Endothelial cell of umbilical vein (primary cell): ENCODE measurements at places on chromosomes 4 and X. TPM values are rescaled to one million over a fixed set of nuclear protein-coding genes. Genes with fewer than 3 reads are reported as not detected.
A peak's percentile ranks its signal among the peaks of the same experiment; 100 is the strongest.

The ADGRG4 gene
- 0.04 and 0.05 TPM in 2 replicates for total RNA-seq

DNA sequence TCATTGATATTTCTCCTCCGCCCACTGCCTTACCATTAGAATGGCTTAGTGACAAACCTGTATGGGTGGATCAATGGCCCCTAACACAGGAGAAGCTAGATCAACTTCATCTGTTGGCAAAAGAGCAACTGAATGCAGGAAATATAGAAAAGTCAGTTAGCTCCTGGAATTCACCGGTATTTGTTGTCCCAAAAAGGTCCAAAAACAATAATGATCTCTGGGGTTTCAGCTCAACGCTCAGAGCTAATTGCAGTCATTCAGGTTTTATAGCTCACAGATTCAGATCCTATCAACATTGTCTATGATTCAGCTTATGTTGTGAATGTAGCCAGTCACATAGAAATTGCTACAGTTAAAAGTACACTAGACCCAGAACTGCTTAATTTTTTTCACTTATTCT lies 124.0 kb upstream of the ZCCHC13 start:
- no peaks in the 10 kb centered on the region for H3K4me1 ChIP-seq
- no peak for DNase-seq
- no peak overlapping the region for H3K27ac ChIP-seq
- H3K36me3 ChIP-seq: no peaks in the 10 kb centered on the region
- no peak overlapping the region for H3K4me3 ChIP-seq
- no peaks in the 10 kb centered on the region for H3K27me3 ChIP-seq

The IL1RAPL2 gene
- not detected in 2 replicates for total RNA-seq

GRCh38 chr4:129929052-129929451 lies 833.1 kb downstream of the C4orf33 start:
- H3K4me3 ChIP-seq: no peak overlapping the region
- no peaks in the 10 kb centered on the region for H3K36me3 ChIP-seq
- H3K4me1 ChIP-seq: no peaks in the 10 kb centered on the region
- DNase-seq: peak; percentile 5
- H3K27ac ChIP-seq: no peak overlapping the region
- H3K27me3 ChIP-seq: no peaks in the 10 kb centered on the region

- H3K4me3 ChIP-seq: peak within 1 kb of the TSS; percentile 24
- DNase-seq: peak; percentile 54
- peaks cover 60% of the 10 kb centered on the region for H3K27me3 ChIP-seq
- H3K36me3 ChIP-seq: no peaks in the 10 kb centered on the region
These were observed at the start of gene PCDH19 for GRCh38 chrX:100409610-100410590. PCDH19 (minus strand) TSS chrX:100410273; CDS start chrX:100408597, 1,676 bp downstream.

GRCh38 chrX:37666516-37666915 lies 19.1 kb upstream of the XK start:
- H3K27ac ChIP-seq: no peak overlapping the region
- H3K4me1 ChIP-seq: no peaks in the 10 kb centered on the region
- peak; percentile 9 for DNase-seq
- H3K27me3 ChIP-seq: no peaks in the 10 kb centered on the region

DNA sequence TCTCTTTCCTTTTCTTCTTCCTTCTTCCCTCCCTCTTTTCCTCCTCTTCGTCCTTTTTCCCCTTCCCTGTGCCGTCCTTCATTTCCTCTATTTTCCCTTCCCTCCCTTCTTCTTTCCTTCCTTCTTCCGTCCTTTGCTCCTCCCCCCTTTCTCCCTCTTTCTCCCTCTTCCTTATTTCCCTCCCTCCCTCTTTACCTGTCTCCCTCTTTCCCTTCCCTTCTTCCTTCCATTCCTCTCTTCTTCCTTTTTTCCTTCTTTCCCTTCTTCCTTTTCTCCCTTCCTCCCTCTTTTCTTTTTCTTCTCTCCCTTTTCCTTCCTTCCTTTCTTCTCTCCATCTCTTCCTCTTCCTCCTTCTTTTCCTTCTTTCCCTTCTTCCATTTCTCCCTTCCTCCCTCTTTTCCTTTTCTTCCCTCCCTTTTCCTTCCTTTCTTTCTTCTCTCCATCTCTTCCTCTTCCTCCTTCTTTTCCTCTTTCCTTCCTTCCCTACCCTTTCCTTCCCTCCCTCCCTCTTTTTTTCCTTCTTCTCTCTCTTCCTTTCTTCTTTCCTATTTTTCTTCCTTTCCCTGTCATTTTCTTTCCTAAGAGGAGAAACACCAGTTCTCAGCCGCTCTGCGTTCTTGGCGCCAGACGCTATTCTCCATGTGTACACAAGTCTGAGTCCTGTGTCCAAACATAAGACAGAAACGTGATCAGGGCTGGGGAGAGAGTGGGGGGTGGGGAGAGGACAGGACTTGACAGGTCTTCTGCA lies 597.1 kb downstream of the MID1IP1 start:
- no peak overlapping the region for H3K27ac ChIP-seq
- no peak for DNase-seq
- no peaks in the 10 kb centered on the region for H3K4me1 ChIP-seq
- H3K4me3 ChIP-seq: no peak overlapping the region
- no peaks in the 10 kb centered on the region for H3K36me3 ChIP-seq

The BRS3 gene
- total RNA-seq: not detected in 2 replicates

The PPP1R3F gene
- 2.1 and 2.5 TPM in 2 replicates for total RNA-seq

DNA sequence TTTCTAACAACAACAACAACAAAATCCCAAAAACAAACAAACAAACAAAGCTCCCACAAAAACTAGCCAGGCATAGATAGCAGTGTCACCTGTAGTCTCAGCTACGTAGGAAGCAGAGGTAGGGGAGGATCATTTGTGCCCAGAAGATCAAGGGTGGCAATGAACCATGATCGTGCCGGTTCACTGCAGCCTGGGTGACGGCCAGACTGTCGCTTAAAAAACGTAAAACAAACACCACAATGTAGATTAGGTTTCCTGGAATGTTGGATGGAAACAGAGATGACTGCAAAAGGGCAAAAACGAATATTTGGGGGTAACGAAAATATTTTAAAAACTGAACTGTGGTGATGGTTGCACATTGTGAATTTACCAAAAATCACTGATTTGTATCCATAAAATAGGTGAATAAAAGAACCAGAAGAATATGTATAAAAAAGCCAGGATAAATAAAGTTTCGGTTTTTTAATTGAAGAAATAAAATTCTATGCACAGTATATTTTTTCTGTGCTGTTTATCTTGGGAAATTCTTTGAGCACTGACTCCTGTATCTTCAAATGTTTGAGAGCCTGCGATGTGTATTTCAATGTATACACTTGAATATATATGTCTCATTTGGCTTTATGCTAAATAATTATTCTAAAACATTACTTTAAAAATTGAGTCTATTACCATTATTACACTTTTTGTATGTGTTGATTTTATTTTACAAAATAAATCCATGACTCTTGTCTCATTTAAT lies 1477.0 kb downstream of the PCDH7 start:
- H3K36me3 ChIP-seq: no peaks in the 10 kb centered on the region
- H3K27me3 ChIP-seq: no peaks in the 10 kb centered on the region
- DNase-seq: no peak
- H3K4me1 ChIP-seq: peaks cover 5% of the 10 kb centered on the region

DNA sequence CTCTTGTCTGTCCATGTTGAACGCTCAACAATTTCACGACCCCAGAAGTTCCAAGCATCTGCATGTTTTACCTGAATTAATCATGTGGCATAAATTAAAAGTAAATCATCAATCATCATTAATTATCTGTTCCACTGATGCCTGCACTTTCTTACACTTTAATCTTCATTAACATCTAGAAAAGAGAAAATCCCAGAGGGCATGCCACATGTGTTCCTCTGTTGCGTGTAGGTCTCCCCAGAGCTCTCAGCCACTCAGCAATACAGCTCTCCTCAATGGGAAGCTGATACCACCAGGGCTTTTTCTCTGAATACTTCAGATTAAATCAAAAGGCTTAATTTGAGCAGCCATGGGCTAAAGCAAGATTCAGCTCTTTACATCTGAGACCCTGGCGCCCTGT lies 722.4 kb upstream of the TENM3 start:
- no peaks in the 10 kb centered on the region for H3K4me1 ChIP-seq
- H3K27ac ChIP-seq: no peak overlapping the region
- no peaks in the 10 kb centered on the region for H3K36me3 ChIP-seq
- H3K27me3 ChIP-seq: no peaks in the 10 kb centered on the region

The EXOC1L gene
- total RNA-seq: not detected in 2 replicates

DNA sequence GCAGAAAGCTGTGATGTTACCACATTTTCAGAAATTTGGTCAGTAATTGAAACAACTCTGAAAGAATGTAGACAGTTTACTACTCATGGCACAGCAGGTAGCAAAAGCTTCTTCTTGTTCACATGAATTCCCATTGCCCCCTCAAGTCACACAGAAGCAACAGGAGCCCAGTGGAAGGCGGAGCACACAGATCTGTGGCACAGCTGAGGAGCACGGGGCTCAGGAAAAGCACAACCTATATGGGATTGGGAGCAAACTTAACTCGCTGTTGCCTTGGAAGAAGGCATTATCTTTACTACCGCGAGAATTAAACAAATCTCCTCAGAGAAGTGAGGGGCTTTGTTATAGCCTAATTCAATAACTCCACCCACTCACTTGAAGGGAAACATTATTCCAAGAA lies 358.5 kb downstream of the SPOCK3 start:
- H3K4me3 ChIP-seq: no peak overlapping the region
- no peaks in the 10 kb centered on the region for H3K36me3 ChIP-seq
- no peak for DNase-seq
- no peaks in the 10 kb centered on the region for H3K27me3 ChIP-seq

The MAGED4 gene
- total RNA-seq: 9.1 and 25.3 TPM in 2 replicates

The CCDC110 gene
- 0.28 and 0.71 TPM in 2 replicates for total RNA-seq

DNA sequence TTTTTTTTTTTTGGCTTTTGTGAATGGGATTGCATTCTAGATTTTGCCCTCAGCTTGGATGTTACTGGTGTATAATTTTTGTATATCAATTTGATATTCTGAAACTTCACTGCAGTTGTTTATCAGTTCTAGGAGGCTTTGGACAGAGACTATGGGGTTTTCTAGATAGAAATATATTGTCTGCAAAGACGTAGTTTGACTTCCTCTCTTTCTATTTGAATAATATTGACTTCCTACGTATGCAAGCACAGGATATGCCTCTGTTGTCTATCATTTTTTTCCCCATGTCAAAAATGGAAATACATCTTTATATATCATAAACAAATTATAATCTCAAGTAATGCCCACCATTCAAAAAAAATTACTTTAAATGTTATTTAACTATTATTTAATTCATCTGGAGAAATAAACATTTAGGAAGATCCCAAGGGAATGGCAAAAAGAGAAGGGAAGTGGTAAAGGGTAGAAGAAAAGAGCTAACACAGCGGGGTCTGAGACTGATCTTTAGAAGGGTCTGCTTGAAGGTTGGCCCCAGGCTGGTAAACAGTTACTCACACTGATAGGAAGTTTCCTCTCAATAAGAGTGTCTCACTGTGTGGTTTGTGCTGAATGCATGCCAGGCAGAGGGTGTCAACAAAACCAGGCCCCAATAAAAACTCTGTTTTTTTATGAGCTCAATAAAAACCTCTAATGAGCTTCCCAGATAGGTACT lies 35.7 kb downstream of the ZNF518B start:
- no peaks in the 10 kb centered on the region for H3K36me3 ChIP-seq
- DNase-seq: peak; percentile 17
- H3K27me3 ChIP-seq: no peaks in the 10 kb centered on the region
- H3K4me1 ChIP-seq: no peaks in the 10 kb centered on the region
- no peak overlapping the region for H3K27ac ChIP-seq

- no peaks in the 10 kb centered on the region for H3K4me1 ChIP-seq
- peaks cover 18% of the 10 kb centered on the region for H3K27me3 ChIP-seq
- DNase-seq: no peak
- H3K27ac ChIP-seq: no peak overlapping the region
These were observed 616 bp upstream of the KLHL34 start for GRCh38 chrX:21658746-21659145.

- no peak for DNase-seq
- H3K27me3 ChIP-seq: no peaks in the 10 kb centered on the region
- no peak overlapping the region for H3K4me3 ChIP-seq
- H3K36me3 ChIP-seq: no peaks in the 10 kb centered on the region
- H3K27ac ChIP-seq: no peak overlapping the region
These were observed 214.3 kb downstream of the RASL11B start for GRCh38 chr4:53076374-53076958.

- H3K4me3 ChIP-seq: no peak overlapping the region
- peaks cover 7% of the 10 kb centered on the region for H3K4me1 ChIP-seq
- no peak overlapping the region for H3K27ac ChIP-seq
- H3K36me3 ChIP-seq: no peaks in the 10 kb centered on the region
These were observed 5.1 kb downstream of the STARD8 start for GRCh38 chrX:68652326-68653170.

The SLC2A9 gene
- 1.5 and 1.6 TPM in 2 replicates for total RNA-seq

The C4orf50 gene
- not detected in 2 replicates for total RNA-seq

- H3K4me1 ChIP-seq: peaks cover 16% of the 10 kb centered on the region
- H3K4me3 ChIP-seq: no peak overlapping the region
- H3K36me3 ChIP-seq: no peaks in the 10 kb centered on the region
- H3K27ac ChIP-seq: no peak overlapping the region
- no peaks in the 10 kb centered on the region for H3K27me3 ChIP-seq
These were observed 52.5 kb downstream of the CASP3 start for GRCh38 chr4:184596617-184597185.

DNA sequence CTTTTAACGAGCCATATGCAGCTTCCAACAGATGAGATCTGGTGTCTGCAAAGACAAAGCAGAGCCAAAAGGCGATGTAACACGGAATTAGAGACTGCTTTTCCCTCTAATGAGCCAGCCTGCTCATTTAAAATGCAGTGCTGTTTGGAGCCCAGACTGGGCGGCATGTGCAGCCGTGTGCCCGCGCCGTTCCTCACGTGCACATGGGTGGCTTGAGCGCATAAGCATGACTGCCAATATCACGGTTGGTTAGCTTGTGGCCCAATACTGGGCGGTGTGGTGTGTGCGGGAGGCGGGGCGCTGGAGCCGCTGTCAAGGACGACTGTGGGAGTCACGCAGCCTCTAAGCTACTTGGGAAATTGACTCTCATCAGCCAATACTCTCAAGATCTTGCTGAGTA lies 87.0 kb upstream of the SCOC start:
- H3K36me3 ChIP-seq: no peaks in the 10 kb centered on the region
- DNase-seq: no peak
- H3K27ac ChIP-seq: no peak overlapping the region

DNA sequence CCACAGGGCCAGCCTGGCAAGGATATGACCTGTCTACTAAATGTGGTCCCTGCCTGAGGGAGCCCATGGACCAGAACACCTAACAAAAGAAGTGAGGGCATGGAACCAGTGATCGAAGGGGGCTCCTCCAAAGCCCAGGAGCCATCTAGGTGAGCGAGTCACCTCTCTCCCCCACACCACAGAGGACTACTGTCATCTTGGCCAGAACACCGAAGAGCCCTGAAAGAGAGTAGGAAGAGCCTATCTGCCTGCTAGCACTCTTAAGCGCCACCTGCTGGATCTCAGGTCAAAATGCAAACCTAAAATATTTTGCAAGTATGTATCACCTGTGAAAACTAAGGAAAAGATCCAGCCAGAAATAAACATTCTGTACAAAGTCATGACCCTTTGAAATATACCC lies 137.9 kb upstream of the ZXDB start:
- no peak overlapping the region for H3K4me3 ChIP-seq
- no peaks in the 10 kb centered on the region for H3K36me3 ChIP-seq
- no peak overlapping the region for H3K27ac ChIP-seq
- no peaks in the 10 kb centered on the region for H3K27me3 ChIP-seq

GRCh38 chrX:54484666-54485065 lies 11.4 kb downstream of the FGD1 start:
- no peak overlapping the region for H3K27ac ChIP-seq
- H3K27me3 ChIP-seq: no peaks in the 10 kb centered on the region
- no peaks in the 10 kb centered on the region for H3K36me3 ChIP-seq
- no peak overlapping the region for H3K4me3 ChIP-seq
- DNase-seq: no peak

The NUDT11 gene
- total RNA-seq: 3.7 and 3.9 TPM in 2 replicates

The TSPYL2 gene
- 15.9 and 17.3 TPM in 2 replicates for total RNA-seq
